ENCODE measurements at places on chromosomes 3 and 15.

DNA sequence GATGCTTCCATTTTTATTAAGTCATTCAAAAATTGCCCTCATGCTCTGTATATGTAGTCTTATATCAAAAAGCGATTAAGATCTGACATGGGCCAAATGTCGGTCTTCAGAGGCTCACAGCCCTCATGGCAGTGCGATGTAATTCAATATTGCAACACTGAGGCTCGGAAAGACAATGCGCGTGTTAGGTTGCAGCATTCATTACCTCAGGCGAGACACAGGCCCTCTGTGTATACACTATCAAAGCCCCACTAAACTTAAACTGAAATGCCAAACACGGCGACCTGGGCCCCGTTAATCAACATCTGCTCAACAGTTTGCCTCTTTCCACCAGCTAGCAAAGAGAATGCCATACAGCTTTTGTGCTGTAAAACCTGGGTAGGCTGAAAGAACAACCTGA, 413.4 kb downstream of the ERC2 start:
- DNase-seq, result no peak

GRCh38 chr3:187193181-187193580, 4.1 kb upstream of the RTP1 start:
- DNase-seq, result no peak

GRCh38 chr3:50806806-50807205, 132.1 kb downstream of the DOCK3 start:
- DNase-seq, result no peak

DNA sequence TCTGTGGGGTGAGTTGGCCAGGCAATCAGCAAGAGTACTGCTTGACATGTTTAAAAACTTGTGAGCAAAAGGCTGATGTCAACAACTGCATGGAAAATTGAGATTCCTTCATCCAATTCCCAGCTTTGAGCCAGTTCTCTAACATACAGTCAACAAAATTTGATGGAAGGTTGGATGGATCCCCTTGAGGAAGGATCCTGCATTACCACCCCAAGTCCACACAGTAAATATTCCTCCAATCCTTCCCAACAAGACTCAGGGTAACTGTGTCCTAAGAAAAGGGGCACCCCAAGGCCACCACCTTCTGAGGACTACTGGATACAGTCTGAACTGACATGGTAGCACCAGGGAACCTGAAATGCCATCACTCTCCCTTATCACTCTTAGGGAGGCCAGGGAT, 15.1 kb downstream of the GLB1 start:
- no peak for DNase-seq

DNA sequence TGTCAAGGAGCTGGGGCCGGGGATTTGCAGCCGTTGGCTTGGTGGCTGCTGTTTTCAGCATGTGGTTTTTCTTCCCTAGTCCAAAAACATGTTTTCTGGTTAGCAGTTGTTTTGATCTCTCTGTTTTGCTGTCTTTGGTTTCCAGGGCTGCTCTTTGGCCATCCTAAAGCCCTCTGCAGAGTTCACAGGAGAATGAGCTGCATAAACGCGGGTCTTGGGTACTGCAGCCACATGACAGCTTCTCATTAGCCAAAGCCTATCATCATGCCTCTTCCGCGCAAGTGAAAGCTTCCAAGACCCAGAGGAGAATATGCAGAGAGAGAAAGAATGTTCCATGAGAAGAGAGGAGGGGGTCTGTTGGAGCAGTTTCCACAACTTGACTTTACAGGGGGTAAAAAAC, 138.5 kb downstream of the NTRK3 start:
- DNase-seq, result no peak

GRCh38 chr3:98140531-98140930, 6.7 kb upstream of the OR5H14 start:
- DNase-seq, result no peak

- no peak for DNase-seq
Observed at GRCh38 chr3:150270883-150271590, 137.1 kb upstream of the TSC22D2 start.
